PC-9 (cell line): ENCODE measurements at places on chromosomes 7 and 10. TPM values are rescaled to one million over a fixed set of nuclear protein-coding genes. Genes with fewer than 3 reads are reported as not detected.

GRM8 gene
- total RNA-seq, result not detected in 2 replicates

- DNase-seq, result no peak
Observed at GRCh38 chr7:100571829-100572116, 1.9 kb downstream of the SAP25 start.

DNA sequence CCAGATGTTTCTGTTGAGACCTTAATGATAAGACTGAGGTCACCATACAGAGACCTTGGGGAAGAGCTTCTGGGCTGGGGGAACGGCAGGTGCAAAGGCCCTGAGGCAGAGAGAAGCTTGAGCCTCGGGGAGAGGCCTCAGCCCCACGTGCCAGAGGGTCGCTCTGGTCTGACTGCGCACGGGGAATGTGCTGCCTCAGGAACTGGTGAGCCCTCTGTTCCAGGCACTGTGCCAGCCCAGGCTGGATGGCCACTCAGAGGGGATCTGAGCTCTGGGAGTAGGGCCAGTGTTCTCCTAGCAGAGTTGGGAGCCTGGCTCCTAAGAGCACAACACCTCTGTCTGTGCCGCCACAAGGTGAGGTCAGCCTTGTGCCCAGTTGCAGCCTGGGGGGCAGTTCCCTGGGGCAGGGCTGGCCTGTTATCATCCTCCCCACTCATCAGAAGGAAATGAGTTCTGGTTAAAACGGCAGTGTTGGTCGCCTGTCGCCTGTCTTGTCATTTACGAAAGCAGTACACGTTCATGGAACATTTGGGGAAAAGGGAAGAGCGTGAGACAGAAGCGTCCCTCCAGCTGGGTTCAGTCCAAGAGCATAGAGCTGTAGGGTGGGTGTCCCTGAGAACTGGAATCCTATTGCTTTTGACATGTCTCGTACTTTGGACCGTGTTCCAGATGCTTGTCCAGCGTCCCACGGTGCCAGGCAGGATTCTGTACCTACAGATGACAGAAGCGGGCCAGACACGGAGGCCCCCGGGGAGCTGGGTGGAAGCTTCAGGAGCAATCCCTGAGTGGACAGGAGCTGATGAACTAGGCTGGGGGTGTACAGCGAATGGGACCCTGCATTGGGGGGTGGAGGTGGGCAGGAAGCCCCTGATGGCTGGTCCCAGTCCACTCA, 4.3 kb downstream of the TTYH3 start:
- no peak for DNase-seq

DNA sequence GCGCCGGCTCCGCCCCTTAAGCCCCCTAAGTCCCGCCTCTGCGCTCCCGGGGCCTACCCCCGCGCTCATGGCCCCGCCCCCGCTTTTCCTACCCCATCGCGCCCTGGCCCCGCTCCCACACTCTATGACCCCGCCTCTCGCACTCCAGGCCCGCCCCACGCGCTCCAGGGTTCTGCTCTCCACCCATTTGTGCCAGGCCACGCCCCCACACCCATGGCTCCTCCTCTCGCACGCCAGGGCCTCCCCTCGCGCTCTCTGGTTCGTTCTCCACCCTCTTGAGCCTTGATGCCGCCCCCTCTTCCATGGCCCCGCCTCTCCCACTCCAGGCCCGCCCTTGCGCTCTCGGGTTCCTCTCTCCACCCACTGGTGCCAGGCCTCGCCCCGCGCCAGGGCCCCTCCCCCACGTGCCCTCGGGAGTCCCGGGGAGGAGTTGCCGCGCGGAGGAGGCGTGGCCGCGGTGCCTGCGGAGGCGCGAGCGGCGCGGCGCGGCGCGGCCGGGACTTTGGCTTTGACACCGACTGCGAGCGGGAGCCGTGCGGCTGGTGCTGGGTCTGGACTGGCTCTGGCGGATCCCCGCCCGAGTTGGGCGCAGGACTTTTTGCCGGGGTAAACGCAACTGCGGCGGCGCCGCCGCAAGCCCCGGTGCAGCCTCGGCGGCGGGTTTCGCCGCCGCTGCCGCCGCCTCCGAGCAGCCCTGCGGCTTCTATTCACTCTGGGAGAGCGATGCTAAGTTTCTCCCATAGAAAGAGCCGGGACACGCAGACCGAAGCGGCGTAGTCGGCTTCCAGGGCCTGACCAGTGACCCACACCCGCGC, at the start of gene EEPD1:
Gene EEPD1, plus strand, starts transcription at position 499 of the 815 bp plus-strand sequence. CDS start 1,071 bp downstream, outside the sequence.
- peak; percentile 97 for DNase-seq

GRCh38 chr10:76411729-76412435, 980.5 kb downstream of the LRMDA start:
- DNase-seq, result no peak

CRHR2 gene
- not detected in 2 replicates for total RNA-seq

GRCh38 chr10:121613456-121613855, 15.2 kb upstream of the FGFR2 start:
- DNase-seq, result no peak

ACSM6 gene
- not detected in 2 replicates for total RNA-seq
